COR-L47 (cell line): ENCODE measurements at places on chromosomes 2 and 18.

DNA sequence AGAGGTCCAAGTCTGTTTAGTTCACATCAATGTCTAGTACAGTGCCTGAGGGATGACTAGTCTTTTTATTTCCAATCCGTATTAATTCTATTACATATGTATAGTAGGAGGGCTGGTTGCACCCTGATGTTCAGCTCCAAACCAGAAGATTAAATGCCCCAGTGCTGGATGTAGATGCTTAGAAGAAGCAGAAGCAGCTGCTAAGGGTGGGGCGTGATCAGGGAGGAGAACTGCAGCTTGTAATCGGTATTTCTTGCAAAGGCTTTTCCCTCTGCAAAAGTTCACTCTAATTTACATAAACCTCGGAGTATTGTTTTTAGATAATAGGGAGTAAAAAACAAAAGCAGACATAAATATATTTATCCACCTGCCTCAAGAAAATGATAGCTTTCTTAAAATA is 145.3 kb upstream of the ITGA4 start:
- DNase-seq, result no peak

DNA sequence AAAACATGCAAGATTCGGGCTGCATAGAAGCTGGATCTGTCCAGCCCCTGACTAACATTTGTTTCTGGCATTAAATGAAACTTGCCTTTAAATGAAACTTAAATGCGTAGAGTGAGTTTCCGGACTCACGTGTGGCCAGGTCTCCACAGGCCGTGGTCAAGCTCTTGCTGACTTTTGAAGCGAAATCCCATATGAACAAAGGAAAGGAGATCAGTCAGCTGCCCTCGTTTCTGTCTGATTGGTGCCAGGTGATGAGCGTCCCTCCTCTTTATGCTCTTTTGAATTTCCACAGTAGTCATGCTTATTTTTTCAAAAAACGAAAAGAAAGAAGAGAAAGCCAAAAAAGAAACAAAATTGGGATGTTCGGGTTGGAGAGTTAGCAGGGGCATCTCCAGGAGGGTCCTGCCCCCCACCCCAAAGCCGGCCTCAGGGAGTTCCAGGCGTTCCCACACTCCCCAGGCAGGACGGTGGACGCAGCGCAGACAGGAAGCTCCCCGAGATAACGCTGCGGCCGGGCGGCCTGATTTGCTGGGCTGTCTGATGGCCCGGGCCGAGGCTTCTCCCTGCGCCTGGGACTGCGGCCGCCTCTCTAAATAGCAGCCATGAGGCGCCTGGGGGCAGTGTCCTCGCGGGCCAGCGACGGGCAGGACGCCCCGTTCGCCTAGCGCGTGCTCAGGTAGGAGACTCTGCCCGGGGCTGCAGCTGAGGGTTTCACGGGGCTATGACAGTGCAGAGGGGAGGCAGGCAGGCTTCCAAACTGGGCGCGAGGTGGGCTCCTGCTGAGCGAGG is at the start of gene COLEC11:
Gene COLEC11, plus strand, starts transcription at position 620 of the 789 bp plus-strand sequence. CDS start 9,229 bp downstream, outside the sequence.
- DNase-seq, result no peak

GRCh38 chr2:156512451-156512850 is 76.3 kb downstream of the GPD2 start:
- no peak for DNase-seq

- DNase-seq, result no peak
Measured at GRCh38 chr2:221429741-221430491, 142.2 kb downstream of the EPHA4 start.

DNA sequence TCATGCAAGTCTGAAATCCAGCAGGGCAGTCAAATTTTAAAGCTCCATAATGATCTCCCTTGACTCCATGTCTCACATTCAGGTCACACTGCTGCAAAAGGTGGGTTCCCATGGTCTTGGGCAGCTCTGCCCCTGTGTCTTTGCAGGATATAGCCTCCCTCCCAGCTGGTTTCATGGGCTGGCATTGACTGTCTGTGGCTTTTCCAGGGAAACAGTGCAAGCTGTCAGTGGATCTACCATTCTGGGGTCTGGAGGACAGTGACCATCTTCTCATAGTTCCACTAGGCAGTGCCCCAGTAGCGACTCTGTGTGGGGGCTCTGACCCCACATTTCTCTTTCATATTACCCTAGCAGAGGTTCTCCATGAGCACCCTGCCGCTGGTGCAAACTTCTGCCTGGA is 220.6 kb upstream of the COPS8 start:
- DNase-seq, result no peak
